ENCODE measurements at places on chromosomes 12 and 14.

- DNase-seq, result no peak
These were observed 10.0 kb downstream of the ANKRD9 start for GRCh38 chr14:102499401-102500157.

DNA sequence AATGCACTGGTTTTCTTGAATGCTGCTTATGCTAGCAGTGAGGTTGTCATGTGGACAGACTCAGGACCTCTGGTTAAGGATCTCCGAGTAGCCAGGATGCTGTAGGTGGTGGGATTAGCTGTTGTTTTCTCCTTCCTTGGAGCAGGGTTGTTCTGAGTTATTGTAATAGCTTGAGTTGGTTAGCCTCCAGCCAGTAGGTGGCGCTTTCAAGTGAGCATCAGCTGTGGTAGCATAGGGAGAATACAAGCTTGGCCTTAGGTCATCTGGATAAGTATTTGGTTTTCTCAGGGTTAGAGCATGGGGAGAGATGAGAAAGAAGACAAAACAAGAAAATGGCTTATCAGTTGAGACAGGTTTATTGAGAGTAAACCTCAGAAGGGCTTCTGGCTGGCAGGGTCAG, 299.7 kb upstream of the FBXO33 start:
- no peak for DNase-seq

GRCh38 chr14:30129807-30130206, 202.2 kb upstream of the PRKD1 start:
- DNase-seq, result no peak

GRCh38 chr12:122614839-122615238, 87.8 kb downstream of the KNTC1 start:
- DNase-seq, result no peak

DNA sequence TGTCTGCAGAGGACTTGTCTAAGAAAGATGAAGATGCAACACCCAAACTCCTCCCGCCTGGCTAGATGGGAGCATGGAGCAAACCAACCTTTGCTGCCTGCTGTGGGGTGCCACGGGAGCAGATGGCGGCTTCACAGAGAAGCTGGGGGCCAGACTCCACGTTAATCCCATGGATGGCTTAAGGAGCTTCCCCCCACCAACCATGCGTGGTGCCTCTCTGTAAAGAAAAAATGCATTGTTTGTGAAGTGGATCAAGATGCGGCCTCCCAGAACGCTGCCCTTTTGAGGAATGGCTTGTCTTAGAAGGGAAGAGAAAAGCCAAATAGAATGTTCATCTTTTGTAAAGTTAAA, 15.6 kb downstream of the MVK start:
- no peak for DNase-seq

DNA sequence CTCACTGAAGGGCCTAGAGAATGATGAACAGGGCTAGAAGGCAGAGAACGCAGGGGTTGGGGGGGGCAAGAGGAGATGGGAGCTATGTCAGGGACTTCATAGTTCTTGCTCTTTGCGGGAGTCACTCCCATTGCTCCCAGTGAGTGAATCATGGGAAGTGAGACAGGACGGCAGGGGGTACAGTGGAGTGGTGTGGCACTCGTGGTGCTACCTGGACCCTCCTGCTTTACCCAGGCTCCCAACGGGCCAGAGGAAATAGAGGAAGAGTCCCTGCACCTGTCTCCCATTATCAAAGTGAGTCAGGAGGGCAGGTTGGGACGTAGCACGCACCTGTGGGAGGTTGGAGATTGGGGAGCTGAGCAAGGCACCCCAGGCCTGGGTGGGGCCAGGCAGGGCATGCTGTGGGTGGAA, 1.3 kb upstream of the KRT8 start:
- no peak for DNase-seq

DNA sequence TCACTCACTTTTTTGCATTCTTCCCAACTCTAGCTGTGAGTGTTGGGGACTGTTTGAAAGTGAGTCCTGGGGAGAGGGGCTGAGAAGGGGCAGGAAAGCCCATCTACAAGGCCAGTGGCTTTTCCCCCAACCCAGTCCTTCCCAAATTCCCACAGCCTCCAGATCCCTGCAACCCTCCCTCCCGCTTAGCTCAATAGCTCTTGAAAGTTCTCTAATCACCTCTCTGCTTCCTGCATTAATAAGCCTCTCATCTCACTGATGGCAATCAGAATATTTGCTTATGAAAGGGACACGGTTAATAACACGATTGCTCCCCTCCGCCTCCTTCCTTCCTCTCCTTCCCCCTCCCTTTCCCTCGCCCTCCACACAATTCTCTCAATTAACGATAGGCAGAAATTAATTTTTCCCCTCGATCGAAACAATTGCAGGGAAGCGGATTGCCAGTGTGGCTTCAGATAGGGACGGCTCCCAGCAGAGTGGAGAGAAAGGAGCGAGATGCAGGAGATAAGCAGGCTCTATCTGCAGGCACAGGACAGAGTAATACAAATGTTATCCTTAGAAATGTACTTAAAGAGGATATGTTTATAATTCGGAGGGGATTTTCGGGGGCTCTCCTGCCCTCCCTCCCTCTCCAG, 15.1 kb upstream of the GPATCH2L start:
- DNase-seq, result no peak

DNA sequence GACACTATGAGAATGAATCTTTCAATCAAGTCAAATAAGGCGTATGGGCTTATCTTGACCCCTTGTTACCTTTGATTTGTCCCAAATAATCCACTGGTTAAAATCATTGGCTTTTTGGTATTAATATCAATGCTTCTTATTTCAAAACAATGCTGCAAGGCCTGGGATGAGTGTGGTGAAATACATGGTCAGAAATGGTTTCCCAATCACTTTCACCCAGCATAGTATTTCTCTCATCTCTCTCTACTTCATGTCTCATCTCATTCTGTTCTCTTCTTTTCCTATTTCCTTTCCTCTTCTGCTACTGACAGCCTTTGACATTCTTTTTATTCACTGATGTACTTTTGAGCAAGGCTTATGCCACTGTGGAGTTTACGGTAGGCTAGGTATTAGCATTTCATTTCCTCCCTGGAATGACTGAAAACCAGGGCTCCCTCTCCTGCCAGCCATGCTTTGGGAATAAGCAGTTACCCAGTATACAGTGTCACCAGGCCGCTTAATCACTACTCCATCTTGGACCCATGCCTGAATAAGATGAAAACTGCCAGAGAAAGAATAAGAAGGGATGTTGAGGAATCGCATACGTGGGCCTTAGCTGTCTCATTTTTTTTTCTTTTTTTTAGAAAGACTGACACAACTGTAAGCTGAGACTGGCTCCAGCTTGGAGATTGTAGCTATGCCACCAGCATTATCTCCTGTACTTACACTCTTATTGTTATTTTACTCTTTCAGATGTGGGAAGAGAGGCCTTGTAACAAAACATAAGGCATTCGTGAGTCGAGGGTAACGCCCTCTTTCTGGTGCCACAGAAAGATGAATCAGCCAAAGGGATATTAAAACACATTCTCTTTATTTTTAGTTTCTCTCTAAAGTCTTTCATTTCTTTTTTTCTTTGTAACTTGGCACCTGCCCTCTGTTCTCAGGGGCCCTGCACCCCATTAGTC, 53.5 kb downstream of the IGF1 start:
- no peak for DNase-seq

- no peak for DNase-seq
These were observed 23.5 kb downstream of the CCDC92 start for GRCh38 chr12:123948796-123949769.

DNA sequence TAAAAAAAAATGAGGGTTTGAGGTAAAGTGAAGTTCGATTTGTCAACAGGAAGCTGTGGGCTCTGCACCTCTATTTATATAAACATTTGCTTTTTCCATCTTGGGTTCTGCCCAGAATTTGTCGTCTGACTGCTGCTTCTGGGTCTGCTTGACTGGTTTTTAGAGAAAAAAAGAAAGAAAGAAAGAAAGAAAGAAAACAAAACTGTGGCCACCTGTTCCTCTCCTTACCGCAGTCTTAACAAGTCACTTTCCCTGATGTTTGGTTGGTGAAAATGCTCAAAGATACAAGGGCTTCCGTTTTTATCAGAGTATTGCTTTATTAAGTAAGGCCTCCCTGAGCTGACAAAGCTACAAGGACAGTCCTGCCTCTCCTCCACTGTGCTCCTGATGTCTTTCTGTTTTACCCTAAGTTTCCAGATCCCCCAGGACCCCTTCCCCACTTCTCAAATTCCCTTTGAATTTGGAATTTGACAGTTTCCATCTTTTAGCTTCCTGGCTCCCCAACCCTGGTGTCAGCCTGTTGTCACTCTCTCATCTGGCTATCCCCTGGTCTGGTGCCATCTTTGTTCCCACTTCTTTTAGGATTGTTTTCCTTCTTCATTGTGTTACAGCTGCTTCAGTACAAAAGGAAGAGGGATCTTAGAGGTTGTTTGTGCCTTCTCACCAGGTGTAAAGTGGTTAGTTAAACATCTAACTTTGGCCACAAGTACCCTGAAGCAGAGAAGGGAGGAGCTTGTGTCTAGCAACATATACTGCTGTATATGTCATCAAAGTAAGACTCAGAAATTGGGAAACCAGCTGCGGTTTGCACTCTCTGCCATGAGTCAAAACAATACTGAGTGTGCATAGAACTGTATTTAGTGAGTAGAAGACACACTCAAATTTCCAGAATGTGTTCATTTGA, 18.0 kb downstream of the MFAP5 start:
- no peak for DNase-seq

- no peak for DNase-seq
These were observed 3.0 kb upstream of the P2RX2 start for GRCh38 chr12:132615579-132616038.

DNA sequence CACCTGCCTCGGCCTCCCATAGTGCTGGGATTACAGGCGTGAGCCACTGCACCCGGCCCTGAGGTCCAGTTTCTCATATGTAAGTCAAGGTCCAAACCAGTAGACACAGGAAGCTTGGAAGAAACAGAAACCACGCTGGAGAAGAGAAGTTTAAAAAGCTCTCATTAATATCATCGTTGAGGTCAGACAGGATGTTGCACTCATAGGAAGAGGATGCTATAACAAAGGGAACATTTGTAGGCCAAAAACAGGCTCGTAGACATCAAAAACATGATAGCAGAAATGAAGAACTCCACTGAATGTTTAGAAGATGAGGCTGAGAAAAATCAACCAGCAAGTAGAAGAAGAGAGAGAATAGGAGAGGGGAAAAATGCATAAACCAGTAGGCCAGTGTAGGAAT, 46.8 kb downstream of the ACACB start:
- no peak for DNase-seq

- DNase-seq, result no peak
These were observed 4.0 kb upstream of the ARF3 start for GRCh38 chr12:48961331-48961730.

GRCh38 chr12:19018302-19018970, 111.1 kb upstream of the PLEKHA5 start:
- no peak for DNase-seq

DNA sequence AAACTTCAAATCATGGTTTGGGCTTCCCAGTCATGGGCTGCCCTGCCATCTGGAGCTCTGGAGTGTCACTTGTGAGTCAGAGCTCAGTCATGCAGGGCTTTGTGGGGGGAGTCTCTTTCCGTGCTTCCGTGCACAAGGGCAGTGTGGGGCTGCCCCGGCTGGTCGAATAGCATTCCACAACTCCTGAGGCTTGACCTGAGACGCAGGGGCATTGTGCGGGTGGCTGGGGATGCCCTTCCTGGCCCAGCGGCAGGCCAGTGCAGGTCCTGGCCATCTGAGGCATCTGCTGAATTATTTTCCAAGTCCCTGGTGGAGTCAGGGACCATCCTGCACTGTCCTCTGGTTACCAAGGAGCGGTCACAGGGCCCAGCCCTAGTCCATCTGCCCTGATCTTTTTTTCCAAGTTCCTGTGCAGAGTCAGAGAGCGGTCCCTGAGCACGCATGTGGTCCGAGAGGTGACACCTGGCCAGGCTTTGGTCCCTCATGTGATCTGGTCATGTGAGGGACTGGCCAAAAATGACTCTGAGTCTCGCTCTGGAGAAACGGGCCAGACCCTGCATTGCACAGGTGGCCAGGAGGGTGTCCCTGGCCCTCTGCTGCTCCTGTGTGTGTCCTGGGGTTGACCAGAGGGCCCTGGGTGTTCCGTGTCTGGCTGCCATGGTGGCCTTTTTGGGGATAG, 167.0 kb upstream of the ALG10B start:
- DNase-seq, result no peak

DNA sequence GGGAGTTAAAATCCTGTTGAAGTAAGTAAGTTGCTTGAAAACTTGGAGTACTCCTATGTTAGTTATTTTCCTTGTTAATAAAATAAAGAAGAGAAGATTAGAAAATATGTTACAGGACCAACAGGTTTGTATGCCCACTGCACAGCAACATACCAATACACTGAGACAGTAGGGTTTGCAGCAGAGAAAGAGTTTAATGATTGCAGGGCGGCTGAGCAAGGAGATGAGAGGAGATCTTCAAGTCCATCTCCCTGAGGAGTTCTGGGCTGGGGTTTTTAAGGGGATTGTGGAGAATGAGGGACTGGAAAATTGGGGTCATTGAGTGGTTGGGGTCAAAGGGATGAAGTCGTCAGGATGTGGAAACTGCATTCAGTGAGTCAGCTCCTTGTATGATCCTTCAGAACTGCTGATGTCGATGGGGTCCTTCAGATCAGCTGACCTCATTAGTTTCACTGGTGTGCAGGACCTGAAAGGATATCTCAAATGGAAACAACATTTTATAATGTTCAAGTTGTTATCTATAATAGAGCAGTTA, 4.3 kb upstream of the HSD17B6 start:
- no peak for DNase-seq

DNA sequence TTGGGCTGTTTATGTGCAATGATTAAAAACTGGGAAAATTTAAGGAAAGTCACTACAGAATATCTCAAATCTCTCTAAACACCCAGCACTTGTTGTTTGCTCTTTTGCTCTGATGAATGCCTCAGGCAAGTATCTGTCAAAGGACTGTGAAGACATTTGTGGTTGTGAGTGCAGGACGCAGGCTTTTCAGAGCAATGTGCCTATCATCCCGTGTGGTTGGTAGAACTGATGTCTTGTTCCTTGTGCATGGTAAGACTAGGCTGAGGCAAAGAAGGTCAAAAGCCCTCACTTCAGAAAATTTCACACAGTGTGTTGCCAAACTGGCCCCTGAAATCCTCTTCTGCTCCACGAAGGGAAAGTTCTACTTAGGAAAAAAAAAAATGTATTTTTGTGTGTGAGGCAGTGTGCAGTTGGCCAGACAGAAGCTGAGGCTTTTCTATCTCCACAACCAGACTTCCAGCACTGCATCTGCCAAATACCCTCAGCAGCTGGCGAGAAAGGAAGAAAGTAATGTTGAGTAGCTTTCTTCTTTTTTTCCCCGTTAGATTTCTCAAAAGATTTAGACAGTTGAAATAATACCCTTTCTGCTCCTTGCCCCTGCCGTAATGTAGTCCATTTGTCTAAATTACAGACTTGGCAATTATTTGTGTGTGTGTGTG, 1103.1 kb downstream of the VRK1 start:
- DNase-seq, result no peak

GRCh38 chr12:112677050-112677765, 114.3 kb upstream of the RPH3A start:
- DNase-seq, result no peak

DNA sequence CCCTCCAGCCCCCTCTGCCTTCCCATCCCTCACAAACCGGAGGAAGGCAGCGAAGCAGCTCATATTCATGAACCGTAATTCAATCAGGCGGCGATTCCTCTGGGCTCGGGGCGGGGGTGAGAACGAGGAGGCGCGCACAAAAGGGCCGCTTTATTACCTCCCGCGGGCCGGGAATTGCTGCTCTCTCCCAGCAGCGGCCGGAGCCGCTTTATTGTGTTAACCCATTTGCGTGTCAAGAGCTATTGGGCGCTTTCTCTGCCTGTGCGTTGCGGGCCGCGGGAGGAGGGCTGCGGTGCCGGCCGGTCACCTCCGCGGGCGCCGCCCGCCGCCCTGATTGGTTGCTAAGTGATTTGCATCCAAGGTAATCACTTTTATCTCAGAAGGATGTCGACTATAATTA, 4.8 kb downstream of the FAM222A start:
- DNase-seq, result no peak
